ENCODE measurements at places on chromosomes 6 and 20. TPM values are rescaled to one million over a fixed set of nuclear protein-coding genes. Genes with fewer than 3 reads are reported as not detected.

The MLIP gene
- not detected for polyA plus RNA-seq

The MTFR2 gene
- 13.2 TPM for polyA plus RNA-seq

The NRN1 gene
- polyA plus RNA-seq: not detected

The GABRR2 gene
- not detected for polyA plus RNA-seq

The HUS1B gene
- polyA plus RNA-seq: 0.17 TPM

The HNF4A gene
- 0.06 TPM for polyA plus RNA-seq

The NHLRC1 gene
- 1.4 TPM for polyA plus RNA-seq

The KIFC1 gene
- 47.5 TPM for polyA plus RNA-seq

The RAET1E gene
- polyA plus RNA-seq: 18.5 TPM

The SPATS1 gene
- polyA plus RNA-seq: not detected

The METTL24 gene
- not detected for polyA plus RNA-seq

The RHAG gene
- not detected for polyA plus RNA-seq

The CRISP3 gene
- polyA plus RNA-seq: not detected

The FLRT3 gene
- polyA plus RNA-seq: 81.5 TPM

The GHRH gene
- polyA plus RNA-seq: not detected

The KCNG1 gene
- polyA plus RNA-seq: 19.2 TPM

The GGTLC1 gene
- not detected for polyA plus RNA-seq

The HLA-DRA gene
- polyA plus RNA-seq: 0.03 TPM

The CLPSL2 gene
- not detected for polyA plus RNA-seq

The PIGT gene
- polyA plus RNA-seq: 41.8 TPM

The PGC gene
- polyA plus RNA-seq: not detected

The DDR1 gene
- polyA plus RNA-seq: 130 TPM

The BTBD9 gene
- 3.6 TPM for polyA plus RNA-seq

The SNX21 gene
- polyA plus RNA-seq: 9.5 TPM

The OR2H1 gene
- not detected for polyA plus RNA-seq
